ENCODE measurements at places on chromosomes 6 and 20. TPM values are rescaled to one million over a fixed set of nuclear protein-coding genes. Genes with fewer than 3 reads are reported as not detected.

The EPPIN gene
- not detected for total RNA-seq

The TFAP2D gene
- not detected for total RNA-seq

The DOK5 gene
- 0.05 TPM for total RNA-seq

The GHRH gene
- total RNA-seq: not detected

The MROH8 gene
- total RNA-seq: 1.3 TPM

Measured in A549 treated with CORT108297 at 1 μM for 4 hours (cell line).